IPS DF 19.7 (cell line): ENCODE measurements at places on chromosomes 5 and 9.

DNA sequence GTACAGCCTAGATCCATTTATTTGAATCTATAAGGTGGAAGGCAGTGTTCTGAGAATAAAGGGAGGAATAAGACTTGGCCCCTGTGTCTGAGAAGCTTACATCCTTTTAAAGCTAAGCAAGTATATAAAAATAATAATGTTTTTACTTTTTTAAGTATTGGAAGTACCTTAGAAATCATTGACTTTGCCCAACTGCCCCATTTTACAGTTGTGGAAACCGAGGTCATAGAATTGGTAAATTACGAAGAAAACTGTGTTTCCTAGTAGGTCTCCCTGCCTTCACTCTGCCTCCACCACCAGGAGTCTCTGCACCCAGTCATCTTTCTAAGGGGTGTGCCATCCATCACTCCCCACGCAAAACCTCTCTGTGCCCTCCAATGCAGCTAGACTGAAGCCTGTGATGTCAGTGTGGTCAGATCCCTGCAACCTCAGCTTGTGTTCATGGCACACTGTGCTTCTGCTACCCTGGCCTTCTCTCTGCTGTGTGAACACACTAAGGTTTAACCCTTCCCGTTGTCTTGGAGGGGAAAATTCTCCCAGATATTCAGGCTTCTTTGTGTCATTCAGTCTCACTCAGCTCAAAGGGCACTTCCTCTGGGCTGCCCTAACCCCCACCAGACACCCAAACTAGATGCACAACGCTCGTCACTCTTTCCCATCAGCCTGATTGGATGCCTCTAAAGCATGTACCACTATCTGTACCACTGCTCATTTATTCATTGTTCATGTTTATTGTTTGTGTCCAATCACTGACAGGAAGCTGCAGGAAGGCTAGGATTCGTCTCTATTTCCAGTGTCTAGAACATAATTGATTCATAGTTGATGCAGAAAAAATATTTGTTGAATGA is 18.2 kb downstream of the ADRB2 start:
- no peak for DNase-seq

DNA sequence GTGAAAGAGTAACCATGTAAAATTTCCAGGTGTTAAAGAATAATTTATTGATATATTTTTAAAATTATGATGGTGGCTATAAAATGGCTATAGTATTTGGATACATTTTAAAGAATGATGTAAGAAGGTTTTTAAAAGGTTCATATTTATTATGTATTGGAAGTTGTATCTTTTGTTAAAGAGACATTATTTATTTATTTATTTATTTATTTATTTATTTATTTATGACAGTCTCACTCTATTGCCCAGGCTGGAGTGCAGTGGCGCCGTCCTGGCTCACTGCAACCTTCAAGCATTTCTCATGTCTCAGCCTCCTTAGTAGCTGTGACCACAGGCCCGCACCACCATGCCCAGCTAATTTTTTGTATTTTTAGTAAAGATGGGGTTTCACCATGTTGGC is 89.5 kb upstream of the LHFPL2 start:
- no peak for DNase-seq

- no peak for DNase-seq
Observed at GRCh38 chr9:134612309-134612708, 29.3 kb upstream of the COL5A1 start.

DNA sequence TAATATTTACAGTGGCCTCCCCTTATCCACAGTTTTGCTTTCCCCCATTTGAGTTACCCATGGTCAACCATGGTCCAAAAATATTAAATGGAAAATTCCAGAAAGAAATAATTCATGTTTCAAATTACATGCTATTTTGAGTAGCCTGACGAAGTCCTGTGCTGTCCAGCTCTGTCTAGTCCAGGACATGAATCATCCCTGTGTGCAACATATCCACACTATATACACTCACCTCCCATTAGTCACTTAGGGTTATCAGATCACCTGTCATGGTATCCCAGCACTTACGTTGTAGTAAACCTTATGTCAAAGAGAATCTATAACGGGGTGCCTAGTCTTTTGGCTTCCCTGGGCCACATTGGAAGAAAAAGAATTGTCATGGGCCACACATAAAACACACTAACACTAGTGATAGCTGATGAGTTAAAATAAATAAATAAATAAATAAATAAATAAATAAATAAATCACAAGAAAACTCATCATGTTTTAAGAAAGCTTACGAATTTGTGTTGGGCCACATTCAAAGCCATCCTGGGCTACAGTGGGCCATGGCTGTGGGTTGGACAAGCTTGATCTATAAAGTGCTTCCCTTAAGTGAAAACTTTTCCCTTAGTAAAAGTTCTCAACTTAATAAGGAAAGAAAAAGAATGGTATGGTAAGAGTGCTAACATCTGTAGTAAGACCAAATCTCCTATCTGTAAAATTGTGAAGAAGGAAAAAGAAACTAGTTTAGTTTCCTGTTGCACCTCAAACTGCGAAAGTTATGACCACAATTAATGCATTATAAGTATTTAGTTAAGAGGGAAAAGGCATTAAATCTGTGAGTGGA is 15.9 kb upstream of the OMD start:
- DNase-seq: no peak

- DNase-seq: peak; percentile 75
Observed at GRCh38 chr5:150486402-150487198, 21.3 kb upstream of the NDST1 start.

GRCh38 chr5:174347183-174347582 is 301.7 kb downstream of the NSG2 start:
- DNase-seq: no peak

- no peak for DNase-seq
Observed at GRCh38 chr5:38426490-38426889, 130.0 kb downstream of the LIFR start.

DNA sequence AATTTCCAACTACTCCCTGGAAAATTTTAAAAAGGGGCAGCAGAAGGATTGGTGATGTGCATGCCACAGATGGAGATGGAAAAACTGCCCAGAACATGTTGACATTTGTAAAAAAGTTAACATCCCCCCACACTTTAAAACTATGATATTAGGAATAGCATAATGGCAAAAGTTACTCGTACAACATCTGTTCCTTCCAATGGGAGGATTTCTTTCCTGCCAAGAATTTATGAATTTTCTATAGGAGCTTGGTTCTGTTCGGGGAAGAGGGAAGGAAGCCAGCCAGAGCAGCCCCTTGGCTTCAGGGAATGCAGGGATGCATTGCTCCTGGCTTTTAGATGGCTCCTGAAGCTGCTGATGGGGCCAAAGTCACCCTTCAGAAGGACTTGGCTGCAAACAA is 22.7 kb downstream of the KLF4 start:
- DNase-seq: no peak

- no peak for DNase-seq
Observed at GRCh38 chr9:131525643-131526565, 5.2 kb downstream of the UCK1 start.

- DNase-seq: no peak
Observed at GRCh38 chr5:90675222-90675621, 116.6 kb downstream of the ADGRV1 start.

DNA sequence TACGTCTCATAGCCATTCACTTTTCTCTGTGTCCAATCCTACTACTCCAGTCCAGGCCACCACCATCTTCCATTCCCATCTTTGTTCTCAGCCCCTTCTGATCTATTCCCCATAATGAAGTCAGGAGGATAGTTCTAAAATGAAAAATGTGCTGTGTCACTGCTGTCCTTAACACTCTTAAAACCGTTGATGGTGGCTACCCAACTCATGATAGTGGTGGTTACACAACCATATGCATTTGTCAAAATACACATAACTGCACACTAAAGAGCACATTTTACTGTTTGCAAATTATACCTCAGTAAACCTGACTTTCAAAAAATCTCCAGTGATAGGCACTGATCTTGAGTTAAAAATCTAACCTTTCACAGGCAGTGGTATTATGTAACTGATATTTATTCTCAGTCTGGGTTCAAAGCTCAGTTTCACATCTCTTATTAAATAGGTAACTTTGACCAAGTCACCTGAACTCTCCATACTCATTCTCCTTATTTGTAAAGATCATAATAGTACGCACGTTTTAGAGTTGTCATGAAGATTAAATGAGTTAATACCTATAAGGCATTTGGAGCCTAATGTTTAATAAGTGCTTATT is 24.6 kb upstream of the ADRB2 start:
- no peak for DNase-seq

DNA sequence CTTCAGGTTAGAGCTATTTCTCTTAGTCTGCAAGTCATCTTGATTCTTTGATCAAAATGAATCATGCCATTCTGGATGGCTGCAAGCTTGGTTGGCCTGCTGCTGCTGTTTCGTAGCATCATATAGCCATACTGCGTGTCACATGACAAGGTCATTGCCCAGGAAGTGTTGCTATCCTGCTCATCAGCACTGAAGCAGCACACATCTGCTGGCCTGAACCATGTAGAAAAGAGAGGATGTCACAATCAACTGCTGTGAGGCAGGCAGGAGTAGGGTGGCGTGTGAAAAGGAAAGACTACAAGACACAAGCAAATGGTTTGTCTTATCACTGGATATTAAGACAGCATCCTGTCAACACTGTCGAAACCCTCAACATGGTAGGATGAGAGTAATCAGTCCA is 376.7 kb upstream of the RORB start:
- DNase-seq: no peak
